ENCODE measurements at places on chromosomes 5 and 9.

GRCh38 chr5:150329038-150329437, 26.3 kb upstream of the ARSI start:
- DNase-seq = no peak
- no peaks in the 10 kb centered on the region for H3K36me3 ChIP-seq
- H3K4me3 ChIP-seq = no peak overlapping the region
- no peak overlapping the region for H3K27ac ChIP-seq
- no peaks in the 10 kb centered on the region for H3K27me3 ChIP-seq
- no peaks in the 10 kb centered on the region for H3K4me1 ChIP-seq

DNA sequence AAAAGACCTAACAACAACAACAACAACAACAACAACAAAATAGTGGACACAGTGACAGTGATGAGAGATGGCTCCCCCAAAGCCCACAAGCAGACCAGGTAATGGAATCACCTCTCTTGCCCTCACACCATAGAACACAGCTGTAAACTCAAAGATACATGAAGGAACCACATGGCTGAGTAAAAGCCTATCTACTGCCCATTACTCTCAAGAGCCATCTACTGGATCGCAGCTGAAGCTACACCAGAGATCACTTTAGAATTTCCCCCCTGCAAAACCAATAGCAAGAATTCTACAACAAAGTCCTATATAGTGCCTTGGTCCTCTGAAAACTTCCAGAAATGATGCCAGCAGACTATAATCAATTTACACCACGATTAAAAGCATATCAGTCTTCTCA, 1537.6 kb upstream of the CDH9 start:
- H3K27me3 ChIP-seq = no peaks in the 10 kb centered on the region
- peak; percentile 22 for DNase-seq
- H3K27ac ChIP-seq = no peak overlapping the region
- peaks cover 4% of the 10 kb centered on the region for H3K36me3 ChIP-seq
- H3K4me1 ChIP-seq = peaks cover 25% of the 10 kb centered on the region
- no peak overlapping the region for H3K4me3 ChIP-seq

DNA sequence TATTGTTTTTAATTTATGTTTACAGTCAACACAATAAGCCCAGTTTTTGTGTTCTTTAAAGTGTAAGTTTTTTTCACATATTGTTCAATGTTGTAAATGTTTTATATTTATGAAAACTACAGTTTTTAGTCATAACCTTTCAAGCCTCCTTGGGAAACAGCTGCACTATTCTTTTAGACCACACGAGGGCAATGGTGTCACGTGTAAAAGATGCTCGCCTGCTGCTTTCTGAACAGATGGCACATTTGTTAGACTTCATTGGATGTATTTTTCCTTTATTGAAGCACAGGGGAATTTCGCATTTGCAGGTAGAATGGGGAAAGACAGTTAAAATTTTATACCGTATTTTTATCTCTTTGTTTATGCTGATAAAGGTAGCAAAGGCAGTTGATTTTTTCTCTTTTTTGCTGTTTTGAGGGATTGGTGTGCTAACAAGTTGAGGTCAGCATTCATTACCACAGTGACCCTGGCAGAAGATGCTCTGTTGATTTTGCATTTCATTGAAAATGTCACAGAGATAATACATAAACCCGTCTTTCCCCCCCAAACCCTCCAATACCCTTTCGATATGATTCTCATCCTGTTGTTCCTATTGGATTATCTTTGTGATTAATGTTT, 59.0 kb downstream of the MAT2B start:
- H3K27me3 ChIP-seq = no peaks in the 10 kb centered on the region
- DNase-seq = peak; percentile 85
- no peaks in the 10 kb centered on the region for H3K36me3 ChIP-seq
- H3K27ac ChIP-seq = no peak overlapping the region

- DNase-seq = no peak
- H3K27me3 ChIP-seq = no peaks in the 10 kb centered on the region
- no peaks in the 10 kb centered on the region for H3K36me3 ChIP-seq
- no peak overlapping the region for H3K4me3 ChIP-seq
- no peak overlapping the region for H3K27ac ChIP-seq
These were observed 41.5 kb upstream of the MAP1B start for GRCh38 chr5:72065751-72066255.

DNA sequence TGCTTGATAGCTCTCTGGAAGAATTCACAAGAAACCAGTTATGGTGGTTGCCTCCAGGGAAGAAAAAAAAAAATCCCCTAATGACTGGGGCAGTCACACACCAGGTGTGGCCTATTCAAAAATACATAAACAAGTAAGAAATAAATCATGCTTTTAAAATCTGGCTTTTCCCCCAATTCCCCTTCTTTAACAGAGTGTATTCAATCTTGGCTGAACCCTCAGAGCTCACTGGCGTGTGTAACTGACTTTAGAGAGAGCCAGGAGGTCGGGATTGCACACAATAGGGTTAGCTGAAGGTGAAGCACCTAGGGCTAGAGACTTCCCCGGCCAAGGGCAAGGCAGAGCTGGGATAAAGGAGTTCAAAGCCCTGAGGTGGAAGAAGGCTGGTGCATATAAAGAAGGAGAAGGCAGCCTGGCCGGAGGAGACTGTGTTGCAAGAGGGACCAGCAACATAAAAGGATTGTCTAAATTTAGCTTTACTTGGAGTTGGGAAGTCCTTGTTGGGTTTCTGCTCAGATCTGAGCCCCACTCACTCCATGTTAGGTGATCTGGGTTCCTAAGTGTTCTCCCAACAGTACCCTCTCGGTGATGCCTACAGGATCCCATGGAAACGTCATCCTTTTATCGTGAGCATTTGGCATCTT, 19.7 kb downstream of the FNBP1 start:
- no peaks in the 10 kb centered on the region for H3K27me3 ChIP-seq
- no peaks in the 10 kb centered on the region for H3K36me3 ChIP-seq
- DNase-seq = peak; percentile 25
- no peak overlapping the region for H3K27ac ChIP-seq

- no peak overlapping the region for H3K27ac ChIP-seq
- H3K27me3 ChIP-seq = no peaks in the 10 kb centered on the region
- peaks cover 29% of the 10 kb centered on the region for H3K36me3 ChIP-seq
- H3K4me1 ChIP-seq = peaks cover 29% of the 10 kb centered on the region
These were observed 5.1 kb upstream of the TOR4A start for GRCh38 chr9:137272241-137273094.

GRCh38 chr9:109182940-109183798, 16.1 kb upstream of the FRRS1L start:
- no peak overlapping the region for H3K27ac ChIP-seq
- H3K4me1 ChIP-seq = no peaks in the 10 kb centered on the region
- no peak overlapping the region for H3K4me3 ChIP-seq
- peak; percentile 65 for DNase-seq
- H3K36me3 ChIP-seq = no peaks in the 10 kb centered on the region
- no peaks in the 10 kb centered on the region for H3K27me3 ChIP-seq

DNA sequence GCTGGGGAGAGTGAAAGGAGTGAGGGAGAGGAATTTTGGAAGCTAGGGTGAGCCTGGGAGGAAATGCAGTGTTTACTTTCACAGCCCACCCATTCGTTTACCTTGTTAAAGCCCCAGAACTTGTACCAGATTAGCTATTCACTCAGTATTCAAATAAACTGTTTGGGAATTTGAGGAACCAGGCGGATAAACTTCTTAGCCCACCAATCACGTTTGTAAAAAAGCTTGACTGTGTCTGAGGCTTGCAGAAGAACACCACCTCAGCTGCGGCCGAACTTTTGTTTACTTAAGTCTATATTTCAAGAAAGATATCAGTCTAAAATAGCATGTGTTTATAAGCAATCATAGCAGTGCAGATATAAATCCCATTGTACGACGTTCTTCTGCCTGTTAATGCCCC, 5.2 kb upstream of the TLE1 start:
- no peaks in the 10 kb centered on the region for H3K27me3 ChIP-seq
- H3K36me3 ChIP-seq = no peaks in the 10 kb centered on the region
- peaks cover 8% of the 10 kb centered on the region for H3K4me1 ChIP-seq
- no peak overlapping the region for H3K4me3 ChIP-seq
- DNase-seq = no peak

GRCh38 chr9:132547436-132547835, 35.0 kb upstream of the BARHL1 start:
- H3K4me1 ChIP-seq = no peaks in the 10 kb centered on the region
- no peak overlapping the region for H3K27ac ChIP-seq
- peaks cover 68% of the 10 kb centered on the region for H3K27me3 ChIP-seq
- no peak for DNase-seq

- H3K36me3 ChIP-seq = peaks cover 22% of the 10 kb centered on the region
- H3K4me3 ChIP-seq = peak overlapping the region; percentile 95
- peaks cover 33% of the 10 kb centered on the region for H3K4me1 ChIP-seq
- DNase-seq = peak; percentile 86
These were observed 6.9 kb downstream of the ARPC5L start for GRCh38 chr9:124868511-124869465.

DNA sequence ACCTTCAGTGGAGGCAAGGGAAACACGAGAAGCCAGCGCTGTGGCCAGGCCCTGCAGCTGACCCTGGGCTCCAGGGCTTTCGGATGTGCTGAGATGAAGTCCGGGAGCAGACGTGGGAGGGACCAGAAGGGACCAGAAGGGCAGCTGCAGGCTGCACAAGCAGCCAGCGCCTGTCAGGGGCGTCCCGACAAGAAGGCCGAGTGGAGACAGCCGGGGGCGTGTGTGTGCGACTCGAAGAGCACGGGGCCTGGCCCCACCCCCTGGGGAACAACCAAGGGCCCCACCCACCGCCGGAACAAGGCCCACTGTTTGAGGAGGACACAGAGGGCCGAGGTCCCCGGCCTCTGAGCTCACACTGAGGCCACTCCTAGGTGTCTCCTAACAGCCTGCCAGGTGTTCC, 31.4 kb downstream of the SLC12A7 start:
- no peak overlapping the region for H3K27ac ChIP-seq
- no peak for DNase-seq
- peaks cover 12% of the 10 kb centered on the region for H3K36me3 ChIP-seq
- no peaks in the 10 kb centered on the region for H3K27me3 ChIP-seq

GRCh38 chr5:68396722-68397121, 181.2 kb downstream of the PIK3R1 start:
- no peaks in the 10 kb centered on the region for H3K36me3 ChIP-seq
- H3K27me3 ChIP-seq = no peaks in the 10 kb centered on the region
- no peak overlapping the region for H3K4me3 ChIP-seq
- no peaks in the 10 kb centered on the region for H3K4me1 ChIP-seq

- no peak within 1 kb of the TSS for H3K27ac ChIP-seq
- H3K36me3 ChIP-seq = no peaks in the 10 kb centered on the region
- no peaks in the 10 kb centered on the region for H3K27me3 ChIP-seq
- no peak for DNase-seq
- H3K4me3 ChIP-seq = no peak within 1 kb of the TSS
These were observed at the start of gene LAMC3 for GRCh38 chr9:131008909-131009618. TSS of gene LAMC3 (plus strand) at chr9:131009174. CDS start at chr9:131009215, 41 bp downstream.

- H3K4me1 ChIP-seq = no peaks in the 10 kb centered on the region
- peaks cover under 1% of the 10 kb centered on the region for H3K27me3 ChIP-seq
- H3K36me3 ChIP-seq = no peaks in the 10 kb centered on the region
These were observed 29.6 kb upstream of the GLRA1 start for GRCh38 chr5:151954255-151954654.

- H3K36me3 ChIP-seq = peaks cover 5% of the 10 kb centered on the region
- H3K27me3 ChIP-seq = no peaks in the 10 kb centered on the region
- H3K4me3 ChIP-seq = no peak overlapping the region
- peaks cover 9% of the 10 kb centered on the region for H3K4me1 ChIP-seq
These were observed 131.3 kb upstream of the CCDC180 start for GRCh38 chr9:97176206-97176605.

GRCh38 chr9:6067426-6067825, 52.0 kb upstream of the RANBP6 start:
- no peaks in the 10 kb centered on the region for H3K4me1 ChIP-seq
- no peaks in the 10 kb centered on the region for H3K36me3 ChIP-seq
- H3K4me3 ChIP-seq = no peak overlapping the region
- DNase-seq = no peak
- H3K27ac ChIP-seq = no peak overlapping the region

DNA sequence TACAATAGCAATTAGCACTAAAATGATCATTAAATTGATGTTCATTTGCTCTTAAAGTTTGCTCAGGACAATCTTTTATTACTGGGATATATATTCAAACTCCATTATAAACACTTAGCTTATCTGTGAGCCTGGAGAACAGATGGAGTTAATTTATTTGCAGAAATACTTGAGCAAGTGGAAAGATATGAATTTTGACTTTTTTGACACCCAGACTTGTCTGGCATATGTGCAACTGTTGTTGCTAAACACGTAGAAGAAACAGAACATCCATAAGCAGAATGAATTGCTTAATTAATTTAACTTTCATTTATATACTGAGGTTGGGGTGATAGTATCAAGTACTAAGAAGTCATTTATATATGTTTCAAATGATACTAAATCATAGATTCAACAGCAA, 820.7 kb upstream of the TYRP1 start:
- no peaks in the 10 kb centered on the region for H3K36me3 ChIP-seq
- H3K27ac ChIP-seq = no peak overlapping the region
- no peaks in the 10 kb centered on the region for H3K4me1 ChIP-seq

- H3K4me1 ChIP-seq = peaks cover 12% of the 10 kb centered on the region
- no peak overlapping the region for H3K27ac ChIP-seq
- DNase-seq = no peak
These were observed 4.7 kb upstream of the FSD1L start for GRCh38 chr9:105443121-105443520.

DNA sequence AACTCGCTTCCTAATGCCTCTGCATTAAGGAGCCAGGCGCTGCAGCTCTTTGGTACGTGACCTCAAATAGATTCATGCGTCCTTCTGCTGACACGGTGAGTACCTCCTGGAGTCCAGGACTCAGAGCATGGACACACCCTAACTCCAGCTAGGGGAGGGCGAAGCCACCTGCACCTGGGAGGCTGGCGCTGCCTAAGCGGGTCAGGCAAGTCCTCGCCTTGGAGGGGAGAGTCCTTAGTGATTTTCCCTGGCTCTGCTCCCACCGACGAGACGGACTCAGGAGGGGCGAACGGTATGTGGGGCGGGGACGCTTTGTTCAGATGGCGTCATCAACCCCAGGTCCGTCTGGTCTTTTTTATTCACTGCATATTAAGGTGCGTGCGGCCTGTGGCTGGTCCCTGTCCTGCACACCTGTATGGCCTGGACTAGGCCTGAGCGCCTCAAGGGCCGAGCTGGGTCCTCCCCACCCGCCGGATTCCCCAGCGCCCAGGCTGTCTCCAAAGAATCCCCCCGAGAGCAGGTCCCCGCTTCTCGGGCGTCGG, 50.3 kb downstream of the NSUN2 start:
- no peaks in the 10 kb centered on the region for H3K36me3 ChIP-seq
- no peaks in the 10 kb centered on the region for H3K4me1 ChIP-seq
- no peak overlapping the region for H3K4me3 ChIP-seq
- DNase-seq = no peak
- peaks cover 54% of the 10 kb centered on the region for H3K27me3 ChIP-seq

- H3K4me3 ChIP-seq = peak overlapping the region; percentile 81
- peaks cover 50% of the 10 kb centered on the region for H3K27me3 ChIP-seq
- no peaks in the 10 kb centered on the region for H3K36me3 ChIP-seq
- no peak for DNase-seq
These were observed 1.4 kb downstream of the MLLT3 start for GRCh38 chr9:20620650-20621470.

GRCh38 chr5:133471699-133472098, 140.6 kb downstream of the FSTL4 start:
- peaks cover 5% of the 10 kb centered on the region for H3K4me1 ChIP-seq
- H3K27me3 ChIP-seq = peaks cover 33% of the 10 kb centered on the region
- H3K36me3 ChIP-seq = no peaks in the 10 kb centered on the region
- H3K27ac ChIP-seq = no peak overlapping the region
- no peak overlapping the region for H3K4me3 ChIP-seq

- peak; percentile 24 for DNase-seq
- no peaks in the 10 kb centered on the region for H3K36me3 ChIP-seq
- peak overlapping the region; percentile 77 for H3K27ac ChIP-seq
- peaks cover 6% of the 10 kb centered on the region for H3K4me1 ChIP-seq
- no peaks in the 10 kb centered on the region for H3K27me3 ChIP-seq
- peak overlapping the region; percentile 96 for H3K4me3 ChIP-seq
These were observed 1.2 kb downstream of the KIAA1958 start for GRCh38 chr9:112487799-112488340.

GRCh38 chr5:131684051-131684450, 49.0 kb upstream of the RAPGEF6 start:
- DNase-seq = no peak
- no peaks in the 10 kb centered on the region for H3K27me3 ChIP-seq

Data from MCF 10A (cell line).